ENCODE measurements at places on chromosomes 2 and 18.

DNA sequence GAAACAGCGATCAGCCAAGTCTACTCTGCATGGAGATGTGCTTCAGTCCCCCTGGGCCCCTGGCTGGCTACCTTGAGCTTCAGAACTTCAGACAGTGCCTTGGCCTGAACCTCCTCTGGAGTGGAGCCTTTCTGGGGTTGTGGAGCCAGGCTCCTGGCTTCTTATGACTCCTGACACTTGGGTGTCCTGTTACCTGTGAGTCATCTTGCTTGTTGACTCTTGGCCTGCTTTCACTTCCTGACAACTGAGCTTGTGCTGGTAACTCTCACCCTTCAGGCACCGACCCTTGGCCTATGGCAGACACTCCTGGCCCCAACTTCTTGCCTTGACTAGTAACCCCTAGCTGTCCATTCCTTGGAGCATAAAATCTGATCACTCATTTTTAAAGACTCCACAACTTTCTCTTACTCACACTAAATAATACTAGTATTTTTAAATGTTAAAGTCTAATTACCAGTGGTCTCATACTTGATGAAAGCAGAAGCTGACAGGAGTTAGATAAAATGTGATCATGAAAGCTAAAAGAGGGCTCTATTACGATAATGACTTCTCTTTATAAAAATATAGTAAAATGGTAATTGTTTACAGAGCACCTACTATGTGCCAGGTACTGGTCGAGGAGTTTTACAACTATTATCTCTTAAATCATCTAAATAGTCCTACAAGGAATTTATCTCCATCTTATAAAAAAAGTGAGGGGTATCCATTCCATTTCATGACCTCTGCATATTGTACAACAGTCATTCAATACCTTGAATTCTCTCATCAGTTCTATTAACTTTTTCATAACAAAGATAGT lies 46.3 kb upstream of the VIT start:
- DNase-seq: no peak

GRCh38 chr2:236167297-236168109 lies 683 bp downstream of the GBX2 start:
- no peak for DNase-seq

DNA sequence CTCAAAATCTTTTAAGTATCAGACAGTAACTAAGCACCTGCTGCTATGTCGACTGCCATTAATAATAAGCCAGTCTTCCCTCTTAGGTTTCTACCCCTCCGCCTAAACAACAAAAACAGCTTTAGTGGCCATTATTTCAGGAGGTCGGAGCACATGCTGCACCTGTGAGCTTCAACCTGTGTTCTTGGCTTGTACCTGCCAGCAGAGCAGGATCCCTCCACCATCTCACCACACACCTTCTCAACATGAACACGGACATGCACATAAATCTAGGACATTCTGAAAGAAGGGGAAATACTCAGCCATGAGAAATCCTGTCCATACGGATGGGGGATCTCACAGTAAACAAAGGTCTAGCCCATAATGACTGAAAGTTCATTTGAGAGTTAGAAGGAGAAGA lies 3.7 kb downstream of the CYB5A start:
- DNase-seq: no peak

GRCh38 chr2:105494683-105495425 lies 96.0 kb upstream of the FHL2 start:
- DNase-seq: no peak

- no peak for DNase-seq
Observed at GRCh38 chr18:76752400-76752799, 70.0 kb upstream of the ZNF236 start.

- DNase-seq: no peak
Observed at GRCh38 chr2:223855426-223855825, 18.0 kb upstream of the AP1S3 start.

GRCh38 chr2:102256276-102256675 lies 55.1 kb upstream of the IL1RL1 start:
- no peak for DNase-seq

DNA sequence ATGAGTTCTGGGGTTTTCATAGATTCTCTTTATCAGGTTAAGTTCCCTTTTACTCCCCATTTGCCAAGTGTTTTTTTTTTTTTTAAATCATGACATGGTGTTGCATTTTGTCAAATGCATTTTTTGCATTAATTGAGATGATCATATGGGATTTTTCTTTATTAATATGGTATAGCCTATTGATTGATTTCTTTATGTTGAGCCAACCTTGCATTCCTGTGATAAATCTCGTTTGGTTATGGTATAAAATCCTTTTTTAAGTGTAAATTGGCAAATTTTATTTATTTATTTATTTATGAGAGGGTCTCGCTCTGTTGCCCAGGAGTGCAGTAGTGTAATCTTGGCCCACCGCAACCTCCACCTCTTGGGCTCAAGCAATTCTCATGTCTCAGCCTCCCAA lies 81.5 kb upstream of the ACVR1 start:
- no peak for DNase-seq

Data from stimulated activated CD8-positive, alpha-beta memory T cell treated with anti-CD3 and anti-CD28 coated beads, Interleukin-7, amount 100 ng/mL, for 1 hour (primary cell).